Activated gamma-delta T cell treated with Interleukin-2 at 50 U/mL for 16 hours (primary cell): ENCODE measurements at places on chromosomes 6 and 20.

- no peak for DNase-seq
These were observed 140.4 kb upstream of the TENT5A start for GRCh38 chr6:81892891-81893290.

DNA sequence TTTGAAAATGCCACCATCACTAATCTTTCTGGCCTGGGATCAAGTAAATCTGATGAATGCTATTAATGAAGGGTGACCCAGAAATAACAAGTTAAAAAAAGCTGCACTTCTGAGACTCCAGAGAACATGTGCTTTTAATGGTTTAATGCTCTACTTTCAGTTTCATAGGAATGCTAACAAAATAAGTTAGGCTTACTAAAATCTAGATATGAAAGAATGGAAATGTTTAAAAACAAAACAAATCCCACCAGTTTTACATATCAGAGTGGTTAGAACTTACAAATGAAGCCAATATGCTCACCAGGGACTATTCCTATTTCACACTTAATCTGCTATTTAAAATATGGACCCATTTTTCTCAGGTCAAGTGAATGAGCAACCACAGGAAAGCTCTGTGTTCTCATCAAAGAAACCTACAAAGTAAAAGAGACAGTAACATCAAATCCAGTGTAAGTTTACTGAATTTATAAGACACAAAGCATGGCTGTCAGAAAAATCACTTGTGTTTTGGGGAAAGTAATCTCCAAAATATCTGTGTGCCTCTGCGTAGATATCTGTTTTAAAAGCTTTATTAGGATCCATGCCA, 40.3 kb downstream of the FYN start:
- DNase-seq = no peak

DNA sequence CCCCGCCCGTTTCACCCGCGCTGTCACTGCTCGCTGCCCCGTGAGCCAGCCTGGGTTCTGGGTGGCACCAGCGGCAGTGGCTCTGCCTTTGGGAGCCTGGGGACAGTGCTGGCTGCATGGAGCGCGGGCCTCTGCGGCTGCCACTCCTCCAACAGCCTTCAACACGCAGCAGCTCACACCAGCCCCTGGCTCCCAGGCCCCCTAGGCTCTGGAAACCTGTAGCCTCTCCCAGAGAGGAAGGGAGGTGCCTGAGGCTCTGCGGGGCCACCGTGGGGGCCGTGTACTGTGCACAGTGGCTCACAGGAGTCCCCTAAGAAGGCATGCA, 163.9 kb upstream of the AFDN start:
- no peak for DNase-seq

DNA sequence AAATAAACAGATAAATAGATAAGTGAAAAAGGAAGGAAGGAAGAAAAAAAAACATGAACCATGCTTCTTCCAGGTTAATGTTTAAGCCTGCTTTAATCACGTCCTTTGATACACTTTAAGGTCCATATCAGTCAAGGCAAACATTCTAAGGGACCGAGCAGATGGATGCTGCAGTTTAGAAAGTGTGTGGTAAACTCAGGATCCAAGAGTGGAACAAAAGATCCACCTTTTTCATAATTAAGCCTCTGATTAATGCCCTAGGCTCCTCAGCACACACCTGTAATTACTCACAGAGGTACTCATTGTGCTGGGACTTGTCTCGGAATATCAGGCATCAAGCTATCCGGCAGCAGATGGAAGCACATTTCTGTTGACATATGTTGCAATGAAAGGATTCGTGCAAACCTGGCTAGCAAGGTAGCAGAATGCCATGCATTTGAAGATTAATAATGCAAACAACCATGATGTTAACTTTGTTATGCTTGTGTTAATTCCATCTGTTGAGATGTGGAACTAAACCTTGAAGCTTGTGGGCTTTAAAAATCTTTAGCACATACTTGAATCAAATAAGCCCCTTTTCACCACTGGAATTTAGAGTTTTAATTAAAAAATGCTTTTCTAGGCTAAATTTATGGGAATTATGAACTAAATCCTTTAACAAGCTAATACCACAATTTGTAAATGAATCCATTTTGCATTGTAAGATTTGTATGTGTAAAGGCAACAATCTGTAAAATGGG, 163.7 kb downstream of the RALGAPA2 start:
- no peak for DNase-seq
